Progenitor cell of endocrine pancreas (in vitro differentiated cells): ENCODE measurements at places on chromosomes 2 and 18. TPM values are rescaled to one million over a fixed set of nuclear protein-coding genes. Genes with fewer than 3 reads are reported as not detected.

DNA sequence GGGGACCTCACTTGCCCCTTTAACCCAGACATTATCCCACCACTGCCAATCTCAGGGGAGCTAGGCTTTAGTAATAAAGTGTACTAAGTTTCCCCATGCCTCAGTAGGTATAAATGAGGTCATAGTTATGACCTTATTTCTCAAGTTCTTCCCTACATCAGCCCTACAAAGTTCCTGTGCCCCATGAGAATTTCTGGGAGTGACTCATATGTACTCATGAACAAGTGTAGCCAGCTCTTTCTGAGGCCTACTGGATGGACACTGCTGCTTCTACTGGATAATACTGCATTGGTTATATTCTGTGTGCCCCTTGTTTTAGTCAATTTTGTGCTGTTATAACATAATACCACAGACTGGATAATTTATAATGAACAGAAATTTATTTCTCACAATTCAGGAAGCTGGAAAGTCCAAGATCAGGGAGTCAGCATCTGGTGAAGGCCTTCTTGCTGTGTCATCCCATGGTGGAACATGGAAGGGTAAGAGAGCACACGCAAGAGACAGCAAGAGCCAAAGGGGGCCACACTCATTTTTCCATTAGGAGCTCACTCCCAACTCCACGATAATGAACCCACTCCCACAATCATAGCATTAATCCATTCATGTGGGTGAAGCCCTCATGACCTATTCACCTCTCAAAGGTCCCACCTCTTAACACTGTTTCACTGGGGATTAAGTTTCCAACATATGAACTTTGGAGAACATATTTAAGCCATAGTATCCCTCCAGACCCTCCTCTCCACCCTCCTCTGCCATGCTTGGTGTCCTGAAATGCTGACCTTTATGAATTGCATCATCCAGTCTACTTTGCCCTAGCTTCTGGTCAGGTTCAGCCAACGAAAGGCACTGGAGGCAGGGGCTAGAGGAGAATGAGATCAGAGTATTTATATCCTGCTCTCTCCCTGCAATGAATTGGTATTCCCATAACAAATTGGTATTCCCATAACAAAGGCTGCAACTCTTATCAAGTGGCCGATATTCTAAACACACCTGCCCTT is 25.4 kb upstream of the ST3GAL5 start:
- no peak overlapping the region for H3K27ac ChIP-seq
- H3K4me3 ChIP-seq = no peak overlapping the region
- no peak for DNase-seq
- no peaks in the 10 kb centered on the region for H3K36me3 ChIP-seq
- H3K4me1 ChIP-seq = peaks cover 6% of the 10 kb centered on the region
- H3K27me3 ChIP-seq = no peaks in the 10 kb centered on the region

Gene C2orf81
- 11.3 and 13.4 TPM in 2 replicates for total RNA-seq

DNA sequence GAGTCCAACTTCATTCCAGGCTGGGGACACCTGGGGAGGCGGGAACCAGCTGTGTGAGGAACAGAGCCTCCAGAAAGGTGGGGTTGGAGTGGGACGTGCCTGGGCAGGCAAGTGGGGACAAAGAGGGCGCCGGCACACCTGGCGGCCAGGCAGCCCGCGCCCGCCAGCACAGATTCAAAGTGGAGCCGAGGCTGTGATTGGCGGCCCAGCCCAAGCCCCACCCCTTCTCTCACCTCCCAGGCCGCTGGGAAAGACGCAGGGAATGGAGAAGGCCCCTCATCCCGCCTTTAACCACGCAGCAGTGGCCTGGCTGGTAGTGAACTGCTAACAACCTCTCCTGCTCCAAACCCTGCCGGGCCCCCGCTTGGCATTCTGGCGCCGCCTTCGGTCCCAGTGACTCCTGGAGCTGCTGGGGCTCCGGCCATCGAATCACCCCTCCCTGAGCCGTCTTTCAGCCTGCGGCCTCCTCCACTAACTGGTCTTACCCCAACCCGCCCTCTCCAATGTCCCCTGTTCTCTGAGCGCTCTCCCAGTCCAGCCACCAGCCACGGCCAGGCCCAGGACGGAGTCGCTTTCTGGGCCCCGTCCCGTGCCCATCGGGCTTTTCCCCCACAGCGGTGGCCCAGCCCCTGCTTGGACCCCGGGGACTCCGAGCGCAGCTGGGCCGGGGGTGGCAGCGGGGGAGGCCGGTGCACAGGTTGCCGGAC is 27.9 kb upstream of the PTMA start:
- peak overlapping the region; percentile 99 for H3K27ac ChIP-seq
- H3K4me3 ChIP-seq = peak overlapping the region; percentile 78
- H3K27me3 ChIP-seq = no peaks in the 10 kb centered on the region
- no peaks in the 10 kb centered on the region for H3K36me3 ChIP-seq
- peaks cover 22% of the 10 kb centered on the region for H3K4me1 ChIP-seq
- DNase-seq = peak; percentile 64

Gene ORC2
- 39.5 and 45.3 TPM in 2 replicates for total RNA-seq

DNA sequence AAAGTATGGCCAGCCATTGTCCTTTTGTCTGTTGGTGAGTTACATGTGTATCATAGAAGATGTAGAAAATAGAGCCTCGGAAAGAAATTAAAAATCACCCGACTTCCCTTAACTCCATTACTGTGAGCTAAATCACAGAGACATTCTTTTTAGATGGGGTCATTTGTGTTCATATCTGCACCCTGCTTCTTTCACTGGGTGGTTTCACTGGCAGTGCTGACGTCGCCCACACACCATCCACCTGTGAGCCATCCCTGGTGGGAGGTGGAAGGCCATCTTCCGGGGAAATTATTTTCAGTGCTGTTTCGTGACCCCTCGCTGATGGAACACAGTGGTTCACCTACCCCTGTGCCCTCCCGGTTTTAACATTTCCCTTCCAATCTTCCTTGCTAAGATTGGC is 21.2 kb downstream of the SH3BP4 start:
- DNase-seq = no peak
- peaks cover 29% of the 10 kb centered on the region for H3K4me1 ChIP-seq
- H3K27me3 ChIP-seq = no peaks in the 10 kb centered on the region
- H3K4me3 ChIP-seq = no peak overlapping the region

GRCh38 chr2:187313831-187314230 is 134.2 kb downstream of the CALCRL start:
- no peaks in the 10 kb centered on the region for H3K27me3 ChIP-seq
- H3K36me3 ChIP-seq = no peaks in the 10 kb centered on the region
- H3K27ac ChIP-seq = no peak overlapping the region
- H3K4me3 ChIP-seq = no peak overlapping the region

DNA sequence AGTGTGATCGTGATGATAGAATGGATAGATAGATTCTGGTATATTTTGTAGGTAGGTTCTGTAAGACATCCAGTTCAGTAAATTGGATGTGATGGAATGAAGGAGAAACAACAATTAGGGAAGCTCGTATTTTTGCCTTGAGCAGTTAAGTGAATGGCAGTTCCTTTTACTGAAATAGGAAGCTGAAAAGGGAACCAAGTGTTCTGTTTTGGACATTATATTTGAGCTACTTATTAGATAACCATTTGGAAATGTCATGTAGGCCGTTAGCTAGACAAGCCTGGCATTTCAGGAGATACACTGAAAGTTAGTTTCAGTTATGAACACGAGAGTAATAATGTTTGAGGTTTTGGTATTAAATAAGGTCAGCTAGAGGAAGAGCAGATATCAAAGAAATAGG is 41.5 kb downstream of the MARCHF7 start:
- no peaks in the 10 kb centered on the region for H3K27me3 ChIP-seq
- H3K4me3 ChIP-seq = no peak overlapping the region
- no peak for DNase-seq

GRCh38 chr2:179558010-179558934 is 293.6 kb upstream of the SESTD1 start:
- DNase-seq = no peak
- no peak overlapping the region for H3K4me3 ChIP-seq
- peaks cover 26% of the 10 kb centered on the region for H3K4me1 ChIP-seq

Gene SMYD1
- total RNA-seq = not detected in 2 replicates

Gene KHK
- total RNA-seq = 4.4 and 5.2 TPM in 2 replicates

Gene PER2
- total RNA-seq = 14.3 and 20.2 TPM in 2 replicates

Gene SERPINB3
- not detected in 2 replicates for total RNA-seq

DNA sequence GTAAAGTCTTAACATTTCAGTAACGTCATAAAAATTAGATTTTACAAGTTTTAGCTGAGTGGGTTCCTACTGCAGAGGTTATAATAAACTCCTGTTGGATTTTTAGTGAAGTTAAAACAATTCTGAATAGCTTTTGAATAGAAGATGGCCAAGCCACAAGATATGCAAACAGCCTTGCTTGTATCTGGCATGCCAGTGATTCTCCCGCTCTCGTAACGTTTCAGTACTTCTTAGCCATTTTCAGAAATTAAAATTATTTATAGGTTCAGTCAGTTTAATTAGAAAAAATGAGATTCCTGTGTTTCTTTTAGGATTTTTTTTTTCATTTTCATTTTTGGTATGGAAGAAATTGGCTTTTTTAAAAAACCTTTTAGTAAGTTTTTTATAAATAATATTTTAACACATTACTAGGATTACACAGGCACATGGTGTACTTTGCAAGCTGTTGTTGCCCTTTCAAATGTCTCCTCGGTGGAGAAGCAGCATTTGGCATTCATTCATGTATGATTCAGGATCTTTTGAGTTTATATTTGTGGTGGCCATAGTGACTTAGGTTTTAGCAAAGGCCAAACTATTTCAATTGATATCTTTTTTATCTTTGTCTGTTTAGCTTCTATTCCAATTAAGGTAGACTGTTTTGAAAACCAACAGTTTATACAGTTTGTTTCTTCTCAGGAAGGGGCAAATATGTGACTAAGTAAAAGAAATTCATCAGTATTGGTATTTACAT is 30.6 kb upstream of the RND3 start:
- peaks cover 2% of the 10 kb centered on the region for H3K36me3 ChIP-seq
- H3K4me1 ChIP-seq = no peaks in the 10 kb centered on the region
- no peak overlapping the region for H3K27ac ChIP-seq
- H3K27me3 ChIP-seq = no peaks in the 10 kb centered on the region

DNA sequence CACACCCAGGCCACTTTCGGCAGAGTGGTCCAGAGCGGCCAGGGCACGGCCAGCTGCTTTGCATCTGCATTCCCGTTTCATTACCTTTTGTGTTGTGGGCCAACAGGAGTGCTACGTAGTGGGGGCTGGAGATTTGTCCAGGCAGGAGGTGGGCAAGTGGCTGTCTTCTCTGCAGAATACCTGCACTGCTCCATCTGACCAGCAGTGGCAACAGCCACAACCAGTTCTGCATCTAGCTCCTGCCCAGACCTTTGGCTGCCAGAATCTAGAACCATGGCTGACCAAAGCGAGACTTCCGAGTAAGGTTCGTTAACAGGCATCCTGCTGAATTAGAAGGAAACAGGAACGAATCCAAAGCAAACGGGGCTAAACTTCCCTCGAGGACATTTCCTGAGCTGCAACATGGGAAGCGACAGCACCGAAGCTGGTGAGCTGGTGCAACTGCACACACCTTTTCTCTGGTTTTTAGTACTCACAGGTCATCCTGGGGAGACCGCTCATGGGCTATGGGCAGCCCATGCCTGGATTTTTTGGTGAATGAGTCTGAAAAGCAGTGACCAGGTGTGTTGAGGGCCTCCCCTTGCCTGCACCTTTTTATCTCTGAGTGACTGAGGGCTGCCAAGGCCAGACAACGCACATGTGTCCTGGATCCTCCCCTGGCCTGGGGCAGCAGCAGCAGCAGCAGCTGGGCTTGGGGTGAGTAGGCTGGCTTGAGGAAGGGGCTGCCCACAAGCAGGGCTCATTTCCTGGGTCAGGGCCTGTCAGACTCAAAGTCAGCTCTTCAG is 10.5 kb downstream of the GDF7 start:
- H3K4me1 ChIP-seq = no peaks in the 10 kb centered on the region
- H3K4me3 ChIP-seq = no peak overlapping the region
- H3K27me3 ChIP-seq = peaks cover 33% of the 10 kb centered on the region
- H3K27ac ChIP-seq = no peak overlapping the region

GRCh38 chr2:168272225-168272624 is 24.8 kb upstream of the STK39 start:
- no peak overlapping the region for H3K27ac ChIP-seq
- no peaks in the 10 kb centered on the region for H3K4me1 ChIP-seq
- H3K27me3 ChIP-seq = peaks cover 4% of the 10 kb centered on the region
- no peaks in the 10 kb centered on the region for H3K36me3 ChIP-seq

- H3K27me3 ChIP-seq = peaks cover 10% of the 10 kb centered on the region
- H3K4me1 ChIP-seq = no peaks in the 10 kb centered on the region
- H3K27ac ChIP-seq = no peak overlapping the region
- DNase-seq = no peak
- H3K36me3 ChIP-seq = no peaks in the 10 kb centered on the region
Observed at GRCh38 chr2:219713110-219713509, 85.7 kb downstream of the SLC4A3 start.

DNA sequence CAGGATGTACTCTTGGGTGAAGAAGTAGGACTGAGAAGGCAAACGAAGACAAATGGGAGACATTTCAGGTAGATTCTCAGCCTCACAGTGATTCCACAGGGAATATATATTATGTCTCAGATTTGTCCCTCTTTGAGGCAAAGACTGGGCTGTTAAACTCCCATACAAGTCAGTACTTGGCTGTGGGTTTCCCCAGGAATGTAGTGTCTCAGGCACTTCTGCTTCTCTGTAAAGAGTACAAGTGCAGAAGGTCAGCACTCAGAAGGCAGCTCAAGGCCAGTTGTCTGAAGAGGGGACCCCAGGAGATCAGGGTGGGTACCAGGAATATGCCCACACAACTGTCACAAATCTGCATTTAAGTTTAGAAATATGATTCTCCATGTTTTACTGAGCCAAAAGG is 39.9 kb upstream of the COBLL1 start:
- H3K4me3 ChIP-seq = no peak overlapping the region
- no peak overlapping the region for H3K27ac ChIP-seq
- H3K36me3 ChIP-seq = no peaks in the 10 kb centered on the region
- DNase-seq = no peak
- H3K27me3 ChIP-seq = no peaks in the 10 kb centered on the region
- H3K4me1 ChIP-seq = peaks cover 10% of the 10 kb centered on the region
